ENCODE measurements at places on chromosomes 13 and 19. TPM values are rescaled to one million over a fixed set of nuclear protein-coding genes. Genes with fewer than 3 reads are reported as not detected.

ZNF230 gene
- total RNA-seq = 3.7 TPM

CD22 gene
- not detected for total RNA-seq

TTYH1 gene
- not detected for total RNA-seq

DUXA gene
- not detected for total RNA-seq

Data from hair follicle dermal papilla cell (primary cell).